ENCODE measurements at places on chromosomes 7 and 10.

GRCh38 chr10:68348265-68348741 lies 15.6 kb upstream of the PBLD start:
- DNase-seq: peak; percentile 7

GRCh38 chr10:126504761-126505112 lies 116.5 kb upstream of the ADAM12 start:
- no peak for DNase-seq

DNA sequence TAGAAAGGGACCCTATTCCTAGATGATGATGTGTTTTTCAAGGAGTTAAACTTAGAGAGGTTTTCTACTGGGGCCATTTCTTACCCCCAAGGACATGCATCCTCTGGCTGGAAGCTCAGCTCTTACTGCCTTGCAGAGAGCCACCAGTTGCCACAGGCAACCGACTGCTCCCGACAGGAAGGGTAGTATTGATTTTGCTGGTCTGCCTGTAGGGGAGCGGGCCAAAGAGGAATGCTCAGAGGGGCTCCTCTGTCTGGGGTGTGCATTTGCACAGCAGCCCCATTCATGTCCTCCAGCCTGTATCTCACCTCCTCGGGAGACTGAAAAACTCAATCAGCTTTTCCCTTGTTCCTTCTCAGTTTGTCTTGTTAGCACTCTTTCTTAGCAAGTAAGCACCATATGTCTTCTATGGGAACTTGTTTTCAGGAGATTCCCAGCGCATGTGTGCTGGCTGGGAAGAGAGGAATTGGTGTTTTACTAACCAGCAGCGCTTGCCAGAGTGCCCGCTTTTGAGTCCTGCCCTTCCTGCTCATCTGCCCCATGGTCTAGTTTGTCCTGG lies 739.0 kb upstream of the GALNT17 start:
- DNase-seq: no peak

DNA sequence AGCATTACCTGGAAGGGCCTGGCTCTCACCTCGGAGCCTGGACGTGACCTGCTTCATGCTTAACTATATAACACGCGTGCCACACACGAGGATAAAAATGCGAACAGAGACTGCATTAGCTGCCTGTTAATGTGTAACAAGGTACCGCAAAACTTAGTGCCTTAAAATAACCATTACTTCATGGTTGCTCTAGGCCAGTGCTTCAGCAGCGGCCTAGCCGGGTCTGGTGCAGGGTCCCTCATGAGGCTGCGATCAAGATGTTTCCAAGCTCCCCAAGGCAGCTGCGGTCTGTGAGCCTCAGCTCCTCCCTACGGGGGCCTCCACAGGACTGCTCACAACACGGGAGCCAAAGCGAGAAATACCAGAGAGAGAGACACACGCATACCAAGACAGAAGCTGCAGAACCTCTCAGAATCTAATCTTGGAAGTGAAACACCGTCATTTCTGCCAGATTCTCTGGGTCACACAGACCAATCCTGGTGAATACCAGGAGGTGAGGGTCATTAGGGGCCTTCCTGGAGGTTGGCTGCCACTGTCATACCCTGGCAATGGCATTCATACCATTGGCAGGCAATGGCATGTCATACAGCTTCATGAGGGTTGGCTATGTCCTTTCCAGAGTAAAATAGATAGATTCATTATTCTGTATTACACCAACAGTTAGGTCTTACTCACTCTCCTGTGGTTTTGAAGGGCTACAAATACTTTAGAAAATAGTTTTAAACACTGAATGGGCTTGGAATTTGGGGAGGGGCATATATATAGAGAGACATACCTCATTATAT lies 94.5 kb downstream of the HIPK2 start:
- DNase-seq: no peak

GRCh38 chr10:2883238-2883637 lies 184.1 kb upstream of the PFKP start:
- no peak for DNase-seq

DNA sequence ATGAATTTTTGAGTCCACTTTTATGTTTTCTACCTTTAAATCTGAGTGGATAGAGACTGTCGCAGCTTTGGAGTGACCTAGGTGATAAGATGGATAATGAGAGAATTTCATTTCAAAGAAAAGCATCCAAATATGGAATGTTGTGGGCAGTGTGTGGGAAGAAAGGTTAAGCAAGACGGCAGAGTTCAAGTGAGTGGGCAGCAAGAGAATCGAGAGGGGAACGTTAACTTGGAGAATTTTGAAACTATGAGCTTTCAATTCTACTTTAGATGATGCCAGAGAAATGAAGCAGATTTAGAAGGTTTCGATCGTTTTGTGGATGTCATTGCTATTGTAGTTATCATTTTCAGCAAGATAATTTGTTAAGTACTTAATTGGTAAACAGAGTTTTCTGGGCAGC lies 73.0 kb downstream of the XRCC2 start:
- no peak for DNase-seq

- no peak for DNase-seq
These were observed 21.4 kb downstream of the PLPP4 start for GRCh38 chr10:120478386-120478785.

- DNase-seq: no peak
These were observed 49.7 kb upstream of the GLCCI1 start for GRCh38 chr7:7918736-7919448.

DNA sequence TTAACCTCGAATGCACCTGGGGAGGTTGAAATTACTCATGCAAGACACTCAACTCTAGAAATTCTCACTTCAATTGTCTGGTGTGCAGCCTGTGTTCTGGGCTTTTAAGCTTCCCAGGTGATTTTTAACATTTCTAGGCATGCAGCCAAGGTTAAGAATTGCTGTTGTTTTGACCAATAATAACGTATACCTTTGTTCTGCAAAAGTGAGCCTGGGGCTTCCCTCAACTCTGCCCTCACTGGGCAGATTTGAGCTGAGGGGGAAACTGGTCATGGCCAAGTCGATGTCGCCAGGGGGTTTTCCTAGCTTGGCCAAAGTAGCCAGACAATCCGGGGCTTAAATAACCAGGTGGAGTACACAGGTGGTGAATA lies 568 bp downstream of the PRSS2 start:
- no peak for DNase-seq

DNA sequence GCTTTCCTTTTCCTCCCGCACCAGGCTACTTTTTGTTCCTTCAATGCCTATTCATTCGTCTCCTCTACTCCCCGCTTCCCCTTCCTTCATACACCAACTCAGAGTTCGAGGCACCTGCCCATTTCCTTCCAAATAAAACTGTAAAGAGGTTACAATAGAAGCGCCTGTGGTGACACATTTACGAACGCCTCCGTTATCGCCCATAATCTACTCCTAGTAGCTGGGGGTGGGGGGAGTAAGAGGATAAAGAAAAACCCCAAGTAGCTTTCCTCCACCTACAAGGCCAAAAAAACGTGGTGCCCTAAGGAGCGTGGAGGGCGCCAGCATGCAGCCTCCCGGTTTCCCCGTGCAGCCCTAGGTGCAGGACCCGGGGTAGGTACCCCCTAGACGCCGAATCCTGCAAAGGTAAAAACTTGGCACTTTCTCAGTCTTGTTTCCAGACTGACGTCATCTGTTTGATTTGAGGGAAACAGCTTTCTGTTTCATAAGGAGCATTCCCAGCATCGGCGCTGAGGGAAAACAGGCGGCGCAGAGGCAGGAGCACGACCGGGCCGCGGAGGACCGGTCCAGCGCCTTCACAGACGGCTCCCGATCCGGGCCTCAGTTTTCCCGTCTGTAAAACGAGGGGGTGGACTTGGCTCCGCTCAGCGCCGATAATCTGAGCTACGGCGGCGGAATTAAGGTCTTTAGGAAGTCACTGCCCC lies 922 bp downstream of the PPA1 start:
- no peak for DNase-seq

- no peak for DNase-seq
These were observed 4.6 kb downstream of the PDIA4 start for GRCh38 chr7:149023662-149024061.

GRCh38 chr10:44850356-44850934 lies 60.7 kb upstream of the TMEM72 start:
- DNase-seq: no peak

DNA sequence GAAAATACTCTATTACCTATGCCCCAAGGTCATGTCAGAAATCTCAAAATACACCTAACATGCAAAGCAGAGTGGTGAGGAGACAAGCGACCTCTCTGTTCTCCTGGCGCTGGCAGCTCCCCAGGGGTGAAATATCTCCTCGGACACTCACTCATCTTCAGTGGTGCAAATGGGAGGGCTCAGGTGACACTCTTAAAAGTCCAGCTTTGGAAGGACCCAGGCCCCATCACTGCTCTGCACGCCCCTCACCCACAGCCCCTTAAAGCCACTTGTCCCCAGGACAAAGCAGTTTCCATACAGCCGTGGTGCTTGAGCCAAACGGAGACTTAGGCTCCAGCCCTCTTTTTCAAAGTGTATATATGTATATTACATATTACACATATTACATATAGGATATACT lies 12.4 kb downstream of the PRKAG2 start:
- DNase-seq: no peak

DNA sequence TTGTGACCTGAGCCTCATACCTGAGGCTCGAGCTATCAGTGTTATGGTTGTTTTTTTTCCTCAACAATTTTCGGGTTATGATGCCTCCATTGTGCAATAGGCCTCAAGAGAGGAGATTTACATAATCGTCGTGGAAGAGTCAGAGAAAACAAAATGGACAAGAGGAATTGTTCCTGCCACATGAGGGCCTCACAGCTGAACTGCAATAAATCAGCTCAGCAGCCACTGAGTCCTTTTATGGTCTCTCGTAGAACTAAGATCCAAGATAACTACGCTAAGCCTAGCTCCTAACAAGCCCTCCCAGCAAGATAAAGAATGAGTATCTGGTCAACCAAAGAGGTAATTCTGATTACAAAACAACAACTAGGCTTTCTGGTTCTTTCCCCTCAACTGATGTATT lies 336.8 kb downstream of the WDR11 start:
- DNase-seq: no peak

DNA sequence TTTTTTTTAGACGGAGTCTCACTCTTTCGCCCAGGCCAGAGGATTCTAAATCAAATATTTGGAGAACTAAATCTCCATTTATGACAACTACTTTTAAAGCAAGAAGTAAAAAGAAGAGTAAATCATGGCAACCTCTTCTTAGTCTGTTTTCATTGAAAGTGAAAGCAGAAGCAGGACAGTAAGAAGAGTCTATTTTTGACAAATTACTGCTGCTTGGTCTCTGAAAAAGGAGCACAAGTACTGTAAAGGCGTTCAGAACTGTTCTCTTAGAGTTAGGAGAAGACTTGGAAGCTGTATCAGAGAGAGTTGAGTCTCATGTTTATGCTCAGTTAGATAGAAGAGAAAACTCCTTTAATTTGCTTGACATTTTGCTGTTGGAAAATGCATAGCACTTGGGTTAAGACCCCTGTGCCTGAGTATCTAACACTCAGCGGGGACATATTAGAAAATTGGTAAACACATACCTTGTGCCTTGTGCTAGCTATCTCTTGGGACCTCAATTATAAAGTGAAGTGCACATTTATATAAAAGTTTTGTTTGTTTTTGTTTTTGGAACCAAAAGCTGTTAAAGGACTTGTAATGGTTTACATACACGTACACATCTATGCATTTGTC lies 433.0 kb downstream of the ANKRD7 start:
- DNase-seq: no peak

DNA sequence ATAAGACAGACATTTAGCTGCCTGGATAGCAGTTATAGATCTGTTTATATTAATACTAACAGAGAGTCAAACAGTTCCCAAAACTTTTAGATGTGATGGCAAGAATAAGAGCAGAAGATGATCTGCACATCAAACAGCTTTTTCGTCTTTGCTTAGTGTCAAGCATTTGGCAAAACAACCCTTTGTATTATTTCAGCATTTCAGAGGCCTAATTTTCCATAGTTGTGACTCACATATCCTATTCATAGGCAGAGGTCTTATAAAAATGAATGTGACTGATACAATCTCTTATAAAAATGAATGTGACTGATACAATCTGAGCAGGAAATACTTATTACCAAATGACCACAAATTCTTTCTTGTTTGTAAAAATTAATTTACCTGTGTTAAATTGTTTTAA lies 71.2 kb downstream of the LRRTM3 start:
- no peak for DNase-seq

- peak; percentile 33 for DNase-seq
These were observed at the start of gene DYNC1I1 for GRCh38 chr7:95772298-95772770. Gene DYNC1I1, plus strand, starts transcription at chr7:95772554. Its CDS starts 32,176 bp downstream, at chr7:95804730.

- no peak for DNase-seq
These were observed 605.7 kb downstream of the TYW1 start for GRCh38 chr7:67602246-67602887.

- DNase-seq: no peak
These were observed 4.2 kb downstream of the NUB1 start for GRCh38 chr7:151345576-151346469.

GRCh38 chr7:22597844-22598243 lies 97.9 kb upstream of the STEAP1B start:
- no peak for DNase-seq

DNA sequence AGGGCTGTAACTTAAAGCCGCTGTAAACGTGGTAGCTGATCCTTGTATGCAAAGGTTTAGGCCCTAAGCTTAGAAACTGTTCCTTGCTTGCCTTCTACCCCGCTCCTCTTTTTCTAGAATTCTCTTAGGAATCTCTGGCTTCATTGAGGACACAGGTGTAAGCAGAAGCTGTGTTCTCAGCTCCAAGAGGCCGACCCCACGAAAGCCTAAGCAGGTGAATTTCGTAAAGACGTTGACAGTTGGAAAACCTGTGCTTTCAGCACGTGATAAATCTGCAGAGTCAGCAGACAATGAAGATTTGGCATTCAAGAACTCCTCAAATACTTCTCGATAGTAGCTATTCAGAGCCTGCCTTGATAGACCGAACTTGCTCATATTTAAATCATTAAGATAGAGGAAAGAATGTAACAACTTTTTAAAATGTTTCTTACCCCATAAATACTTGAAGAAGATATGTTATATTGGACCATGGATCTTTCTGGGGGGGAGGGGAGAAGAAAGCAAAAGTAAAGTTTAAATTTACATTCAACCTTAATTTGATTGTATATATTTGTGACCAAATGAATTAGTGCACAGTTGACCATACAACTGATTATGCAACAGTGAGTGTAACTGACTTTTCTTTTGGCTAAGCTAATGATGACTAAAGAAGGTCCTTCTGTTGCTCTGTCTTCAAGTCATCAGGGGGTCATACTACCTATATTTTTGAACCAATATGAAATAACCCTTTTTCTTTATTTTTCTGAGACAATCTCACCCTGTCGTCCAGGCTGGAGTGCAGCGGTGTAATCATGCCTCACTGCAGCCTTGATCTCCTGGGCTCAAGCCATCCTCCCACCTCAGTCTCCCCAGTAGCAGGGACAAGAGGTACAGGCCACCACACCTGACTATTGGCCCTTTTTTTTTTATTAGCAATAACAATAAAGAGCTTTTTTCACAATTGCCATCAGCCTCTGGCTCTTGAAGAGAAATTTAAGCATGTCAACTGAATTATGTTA lies 1.2 kb upstream of the GDI2 start:
- DNase-seq: no peak

GRCh38 chr10:329361-330099 lies 194.3 kb downstream of the ZMYND11 start:
- DNase-seq: peak; percentile 56

All from GDM1 (cell line).